ENCODE measurements at places on chromosomes 12 and 14.

DNA sequence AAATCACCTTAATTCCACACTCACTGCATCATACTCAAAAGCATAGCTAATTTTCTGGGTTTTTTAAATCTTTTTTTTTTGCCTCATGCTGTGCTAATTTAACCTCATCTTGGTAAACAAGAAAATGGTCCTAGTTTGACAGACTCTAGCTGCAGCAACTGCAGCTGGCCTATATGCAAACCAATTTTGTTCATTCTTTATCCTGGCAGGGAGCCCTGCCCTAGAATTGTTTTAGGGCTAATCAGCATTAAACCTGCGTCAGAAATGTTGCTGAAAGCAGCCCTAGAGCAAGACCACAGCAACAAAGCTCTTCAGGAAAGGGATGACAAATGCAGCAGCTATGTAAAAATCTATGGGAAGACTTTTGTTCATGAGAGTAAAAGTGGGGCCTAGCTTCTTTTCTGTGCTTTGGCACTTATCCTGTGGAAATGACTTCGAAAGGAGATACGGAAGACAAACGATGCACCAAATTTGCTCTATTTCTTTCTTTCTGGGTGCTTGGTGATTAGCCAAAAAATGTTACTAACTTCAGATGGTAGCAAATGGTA, 72.2 kb downstream of the DENND5B start:
- H3K27ac ChIP-seq, result peak overlapping the region; percentile 95
- DNase-seq, result peak; percentile 97
- H3K27me3 ChIP-seq, result no peaks in the 10 kb centered on the region
- H3K4me1 ChIP-seq, result peaks cover 9% of the 10 kb centered on the region

GRCh38 chr12:116492703-116493324, 66.4 kb upstream of the MAP1LC3B2 start:
- DNase-seq, result peak; percentile 76
- no peaks in the 10 kb centered on the region for H3K27me3 ChIP-seq
- no peak overlapping the region for H3K27ac ChIP-seq
- H3K4me3 ChIP-seq, result no peak overlapping the region
- H3K4me1 ChIP-seq, result no peaks in the 10 kb centered on the region

- no peak for DNase-seq
- no peak overlapping the region for H3K27ac ChIP-seq
- H3K36me3 ChIP-seq, result no peaks in the 10 kb centered on the region
- no peaks in the 10 kb centered on the region for H3K4me1 ChIP-seq
- H3K4me3 ChIP-seq, result no peak overlapping the region
Observed at GRCh38 chr14:81323093-81323492, 77.0 kb downstream of the STON2 start.

DNA sequence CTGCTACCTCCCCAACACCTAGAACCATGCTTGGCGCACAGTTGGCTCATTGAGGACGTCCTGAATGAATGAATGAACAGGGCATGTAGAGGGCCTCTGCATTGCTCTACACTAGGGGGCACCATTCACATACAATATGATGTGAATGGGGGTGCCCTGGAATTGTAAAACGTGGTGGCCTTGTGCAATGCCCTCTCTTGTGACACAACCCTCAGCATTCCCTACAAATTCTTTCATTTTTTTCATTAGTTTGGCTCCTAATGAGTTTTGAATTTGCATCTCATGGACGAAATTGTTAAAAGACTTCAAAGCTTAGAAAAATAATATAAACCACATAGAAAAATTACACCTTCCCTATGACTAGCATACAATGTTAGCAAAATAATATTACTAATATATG, 2.3 kb upstream of the DIO2 start:
- peaks cover 10% of the 10 kb centered on the region for H3K27me3 ChIP-seq
- no peak overlapping the region for H3K4me3 ChIP-seq
- no peaks in the 10 kb centered on the region for H3K4me1 ChIP-seq

DNA sequence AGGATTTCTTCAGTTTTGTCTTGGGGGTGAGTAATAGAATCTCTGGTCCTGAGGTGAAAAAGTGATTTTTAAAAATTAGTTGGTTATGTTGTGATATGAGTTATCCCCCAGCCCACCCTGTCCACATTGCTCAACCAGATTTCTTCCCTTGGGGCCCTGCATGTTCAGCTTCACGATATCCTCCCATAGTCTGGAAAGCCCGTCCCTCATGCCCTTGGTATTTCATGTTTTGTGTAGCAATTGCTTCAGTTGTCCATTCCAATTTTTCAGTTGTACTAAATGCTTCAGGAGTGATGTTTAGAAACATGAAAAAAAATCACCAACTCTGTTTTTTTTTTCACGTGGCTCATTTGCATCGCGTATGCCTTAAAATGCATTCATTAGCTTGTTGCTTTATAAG, 17.5 kb upstream of the BICD1 start:
- H3K27ac ChIP-seq, result no peak overlapping the region
- no peaks in the 10 kb centered on the region for H3K27me3 ChIP-seq
- H3K4me3 ChIP-seq, result no peak overlapping the region
- H3K36me3 ChIP-seq, result no peaks in the 10 kb centered on the region
- peaks cover 4% of the 10 kb centered on the region for H3K4me1 ChIP-seq
- no peak for DNase-seq

- H3K4me3 ChIP-seq, result no peak overlapping the region
- H3K27me3 ChIP-seq, result no peaks in the 10 kb centered on the region
- H3K36me3 ChIP-seq, result no peaks in the 10 kb centered on the region
- H3K4me1 ChIP-seq, result no peaks in the 10 kb centered on the region
- no peak for DNase-seq
Observed at GRCh38 chr14:76245097-76245496, 93.4 kb downstream of the GPATCH2L start.

DNA sequence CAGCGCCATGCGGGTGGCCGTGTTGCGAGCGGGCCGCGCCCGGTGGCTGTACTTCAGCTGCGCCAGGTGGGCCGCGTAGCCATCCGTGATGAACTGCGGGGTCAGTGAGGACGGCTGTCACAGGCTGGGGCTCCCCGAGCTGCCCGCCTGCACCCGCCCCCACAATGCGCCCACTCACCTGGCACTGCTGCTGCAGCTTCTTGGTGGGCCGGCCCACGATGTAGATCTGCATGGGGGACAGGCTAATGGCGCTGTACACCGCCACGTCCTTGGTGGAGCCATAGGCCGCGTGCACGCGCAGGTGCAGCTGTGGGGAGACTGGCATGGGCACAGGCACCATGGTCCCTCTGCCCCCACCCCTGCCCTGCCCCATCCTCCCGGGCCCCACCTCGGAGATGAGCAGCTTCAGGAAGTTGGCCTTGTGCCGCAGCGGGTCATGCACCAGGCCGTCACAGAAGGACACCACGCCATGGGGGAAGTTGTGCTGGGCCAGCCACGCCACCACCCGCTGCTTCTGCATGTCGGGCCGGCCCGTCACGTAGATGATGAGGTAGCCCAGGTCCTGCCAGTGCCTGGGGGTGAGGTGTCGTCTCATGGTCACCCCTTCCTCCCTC, 5.9 kb downstream of the ARL6IP4 start:
- H3K4me1 ChIP-seq, result peaks cover 36% of the 10 kb centered on the region
- peaks cover 76% of the 10 kb centered on the region for H3K36me3 ChIP-seq

GRCh38 chr12:75908961-75909605, 122.5 kb downstream of the PHLDA1 start:
- no peak overlapping the region for H3K27ac ChIP-seq
- no peaks in the 10 kb centered on the region for H3K36me3 ChIP-seq
- no peak overlapping the region for H3K4me3 ChIP-seq
- H3K27me3 ChIP-seq, result no peaks in the 10 kb centered on the region

GRCh38 chr12:106127338-106128126, 11.2 kb downstream of the NUAK1 start:
- peaks cover 5% of the 10 kb centered on the region for H3K36me3 ChIP-seq
- no peak overlapping the region for H3K4me3 ChIP-seq
- peak overlapping the region; percentile 21 for H3K27ac ChIP-seq

DNA sequence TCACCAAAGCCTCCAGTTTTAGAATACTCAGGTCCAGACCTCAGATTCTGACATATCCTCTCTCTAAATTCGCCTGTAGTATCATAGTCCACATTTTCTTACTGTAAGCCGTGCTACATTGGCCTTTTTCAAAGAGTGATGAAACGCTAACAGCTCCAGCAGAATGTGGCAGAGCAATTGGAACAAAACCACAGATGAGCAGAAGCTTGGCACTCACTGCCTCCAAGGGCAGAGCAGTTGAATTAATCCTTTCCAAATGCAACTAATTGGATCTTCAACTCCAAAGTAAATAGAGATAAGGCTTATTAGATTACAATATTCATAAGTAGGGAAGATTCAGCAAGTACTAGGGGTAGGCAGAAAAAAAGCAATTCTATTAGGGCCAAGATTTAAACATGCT, 128.3 kb downstream of the SLC35F4 start:
- no peaks in the 10 kb centered on the region for H3K36me3 ChIP-seq
- no peak overlapping the region for H3K4me3 ChIP-seq
- no peaks in the 10 kb centered on the region for H3K27me3 ChIP-seq
- no peak overlapping the region for H3K27ac ChIP-seq
- DNase-seq, result no peak

DNA sequence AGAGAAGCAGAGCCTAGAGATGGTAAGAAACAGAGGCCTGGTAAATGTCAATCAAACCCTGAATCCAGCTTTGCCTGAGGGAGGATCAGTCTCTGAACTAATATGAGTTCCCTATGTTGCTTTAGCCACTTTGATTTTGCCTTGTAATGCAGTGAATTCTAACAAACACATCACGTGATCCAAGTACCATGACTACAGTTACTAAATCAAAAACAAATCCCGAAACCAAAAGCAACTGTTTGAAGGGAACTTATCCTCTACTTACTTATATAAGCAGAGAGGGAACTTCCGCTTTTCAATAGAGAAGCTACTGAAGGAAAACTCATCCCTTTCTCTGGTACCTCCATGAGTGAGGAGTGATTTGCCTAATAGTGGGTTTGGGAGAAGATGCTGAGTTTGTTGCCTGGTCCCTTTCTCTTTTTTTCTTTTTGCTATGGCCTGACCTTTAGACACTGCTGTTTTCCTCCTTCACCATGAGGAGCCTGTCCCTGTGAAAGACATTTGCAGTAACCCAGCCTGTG, 7.7 kb upstream of the PPTC7 start:
- no peaks in the 10 kb centered on the region for H3K36me3 ChIP-seq
- H3K27ac ChIP-seq, result no peak overlapping the region
- peak; percentile 79 for DNase-seq

GRCh38 chr14:71242237-71242748, 335.0 kb downstream of the PCNX1 start:
- H3K4me3 ChIP-seq, result no peak overlapping the region
- no peaks in the 10 kb centered on the region for H3K36me3 ChIP-seq
- H3K4me1 ChIP-seq, result no peaks in the 10 kb centered on the region
- DNase-seq, result peak; percentile 41
- H3K27me3 ChIP-seq, result no peaks in the 10 kb centered on the region

- no peak overlapping the region for H3K4me3 ChIP-seq
- no peaks in the 10 kb centered on the region for H3K4me1 ChIP-seq
- no peak overlapping the region for H3K27ac ChIP-seq
Observed at GRCh38 chr12:87427770-87428169, 601.4 kb downstream of the C12orf50 start.

- H3K36me3 ChIP-seq, result no peaks in the 10 kb centered on the region
- DNase-seq, result peak; percentile 75
- H3K4me1 ChIP-seq, result peaks cover 14% of the 10 kb centered on the region
- no peak overlapping the region for H3K27ac ChIP-seq
- no peaks in the 10 kb centered on the region for H3K27me3 ChIP-seq
Observed at GRCh38 chr14:22386924-22387775, 201.9 kb downstream of the DAD1 start.

GRCh38 chr14:41666301-41666700, 59.6 kb downstream of the LRFN5 start:
- DNase-seq, result no peak
- H3K36me3 ChIP-seq, result no peaks in the 10 kb centered on the region
- no peak overlapping the region for H3K4me3 ChIP-seq
- H3K4me1 ChIP-seq, result no peaks in the 10 kb centered on the region
- H3K27ac ChIP-seq, result no peak overlapping the region

GRCh38 chr14:71122866-71123565, 215.8 kb downstream of the PCNX1 start:
- H3K4me1 ChIP-seq, result peaks cover 5% of the 10 kb centered on the region
- no peak overlapping the region for H3K27ac ChIP-seq
- no peak overlapping the region for H3K4me3 ChIP-seq
- no peak for DNase-seq
- no peaks in the 10 kb centered on the region for H3K27me3 ChIP-seq

GRCh38 chr12:76399040-76399439, 50.8 kb upstream of the BBS10 start:
- no peaks in the 10 kb centered on the region for H3K4me1 ChIP-seq
- H3K27ac ChIP-seq, result no peak overlapping the region
- no peak overlapping the region for H3K4me3 ChIP-seq
- no peaks in the 10 kb centered on the region for H3K27me3 ChIP-seq
- H3K36me3 ChIP-seq, result peaks cover 89% of the 10 kb centered on the region

GRCh38 chr14:25484235-25484634, 434.3 kb upstream of the STXBP6 start:
- H3K4me3 ChIP-seq, result no peak overlapping the region
- H3K27me3 ChIP-seq, result no peaks in the 10 kb centered on the region
- no peak overlapping the region for H3K27ac ChIP-seq
- no peaks in the 10 kb centered on the region for H3K4me1 ChIP-seq
- DNase-seq, result no peak
- no peaks in the 10 kb centered on the region for H3K36me3 ChIP-seq

DNA sequence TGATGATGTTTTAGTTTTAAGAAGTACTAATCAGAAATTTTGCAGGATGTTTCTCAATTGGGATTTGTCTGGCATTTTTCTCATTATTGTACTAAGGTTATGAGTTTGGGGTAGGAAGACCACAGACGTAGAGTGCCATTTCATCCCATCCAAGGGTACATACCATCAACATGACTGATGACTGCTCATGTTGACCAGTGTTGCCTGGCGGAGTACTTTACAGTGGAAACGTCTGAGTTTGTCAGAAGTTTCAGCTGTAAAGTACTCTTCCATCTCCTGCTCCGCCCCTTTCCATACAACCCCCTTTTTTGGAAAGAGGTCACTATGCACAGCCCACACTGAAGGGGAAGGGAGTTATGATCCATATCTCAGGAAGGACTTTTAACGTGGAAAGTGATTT, 74.2 kb downstream of the RCOR1 start:
- no peaks in the 10 kb centered on the region for H3K27me3 ChIP-seq
- DNase-seq, result no peak
- H3K36me3 ChIP-seq, result no peaks in the 10 kb centered on the region
- no peak overlapping the region for H3K4me3 ChIP-seq
- no peak overlapping the region for H3K27ac ChIP-seq

- peaks cover 1% of the 10 kb centered on the region for H3K4me1 ChIP-seq
- no peak overlapping the region for H3K27ac ChIP-seq
Observed at GRCh38 chr12:120284381-120284780, 7.3 kb downstream of the RNU4-2 start.

- DNase-seq, result no peak
- H3K27me3 ChIP-seq, result no peaks in the 10 kb centered on the region
Observed at GRCh38 chr12:109920261-109920780, 20.2 kb downstream of the TCHP start.
